ENCODE measurements at places on chromosomes 11 and 22.

DNA sequence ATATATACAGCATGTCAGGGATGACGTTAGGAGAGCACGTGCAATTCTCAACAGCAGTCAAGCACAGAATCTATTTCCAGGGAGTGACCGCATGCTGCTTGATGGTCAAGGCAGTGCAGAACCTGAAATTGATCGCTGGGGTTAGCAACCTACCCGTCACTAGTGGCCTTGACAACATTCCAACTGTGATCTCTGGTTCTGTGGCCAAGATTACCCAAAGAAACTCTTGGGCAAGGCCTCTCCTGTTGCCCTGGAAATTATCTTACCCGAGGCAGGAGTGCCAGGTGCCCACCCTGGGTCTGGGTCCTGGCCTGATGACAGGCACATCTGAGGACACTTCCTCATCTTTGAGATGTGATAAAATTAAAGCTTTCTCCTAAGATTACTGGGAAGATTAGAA, 2.2 kb downstream of the TM7SF2 start:
- no peak for DNase-seq

- no peak for DNase-seq
These were observed 10.3 kb upstream of the WNT7B start for GRCh38 chr22:45987136-45987861.

GRCh38 chr11:125871391-125872137, 15.9 kb upstream of the HYLS1 start:
- DNase-seq: no peak

DNA sequence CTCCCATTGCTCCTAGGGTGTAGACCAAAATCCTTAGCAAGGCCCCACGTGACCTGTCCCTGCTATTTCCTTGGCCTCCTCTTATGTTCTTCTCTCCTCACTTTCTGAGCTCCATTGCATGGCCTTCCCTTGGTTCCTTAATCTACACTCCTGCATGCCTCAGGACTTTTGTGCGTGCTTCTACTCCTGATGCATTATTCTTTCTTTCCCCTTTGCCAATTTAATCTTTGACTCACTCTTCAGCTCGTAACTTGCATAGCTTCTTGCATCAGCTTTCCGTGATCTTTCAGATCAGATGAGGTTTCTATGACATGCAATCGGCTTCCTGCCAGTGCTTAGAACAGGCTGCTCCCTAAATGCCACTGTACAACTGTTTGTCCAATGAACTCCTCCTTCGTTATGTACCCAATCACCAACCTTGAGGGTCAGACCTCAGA, 261.6 kb upstream of the CADM1 start:
- no peak for DNase-seq

DNA sequence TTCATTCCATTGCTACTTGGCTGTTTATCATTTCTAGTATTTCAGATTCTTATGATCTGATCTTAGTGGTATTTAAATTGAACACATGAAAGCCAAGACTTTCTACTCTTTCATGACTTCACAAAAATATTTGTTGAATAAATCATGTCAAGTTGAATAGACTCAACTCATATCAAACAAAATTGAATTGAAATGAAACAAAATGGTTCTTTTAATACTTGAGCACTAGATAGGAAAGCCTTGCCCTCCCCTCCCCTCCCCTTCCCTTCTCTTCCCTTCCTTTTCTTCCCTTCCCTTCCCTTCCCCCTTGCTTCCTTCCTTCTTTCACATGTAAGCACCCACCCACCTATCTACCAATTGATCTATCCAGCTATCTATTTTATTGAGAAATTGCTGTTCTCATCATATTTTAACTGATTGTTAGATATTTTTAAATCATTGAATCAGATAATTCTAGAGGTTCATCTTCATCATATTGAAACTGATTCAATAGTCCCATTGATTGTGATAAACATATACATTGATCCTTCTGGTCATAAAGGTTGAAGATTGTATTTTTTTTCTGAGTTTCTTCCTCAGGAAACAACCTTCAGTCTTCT, 2015.9 kb downstream of the LRRC4C start:
- no peak for DNase-seq

DNA sequence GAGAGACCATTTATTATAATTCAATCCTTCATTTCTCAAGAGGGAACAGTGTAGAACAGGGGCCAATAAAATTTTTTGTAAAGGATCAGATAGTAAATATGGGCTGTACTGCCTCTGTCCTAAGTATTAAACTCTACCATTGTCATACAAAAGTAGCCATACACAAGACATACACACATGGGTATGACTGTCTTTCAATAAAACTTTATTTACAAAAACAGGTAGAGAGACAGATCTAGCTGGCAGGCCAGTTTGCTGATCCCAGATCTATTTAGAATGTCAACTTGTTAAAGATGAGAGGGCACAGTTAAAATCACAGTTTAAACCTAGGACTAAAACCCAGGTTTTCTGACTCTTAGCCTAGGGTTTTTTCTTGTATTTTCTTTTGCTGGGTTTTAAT, 16.7 kb downstream of the TRAF6 start:
- DNase-seq: no peak

- no peak for DNase-seq
These were observed 1233.5 kb downstream of the BRD1 start for GRCh38 chr22:48594016-48594756.

- no peak for DNase-seq
These were observed 26.6 kb downstream of the HPS5 start for GRCh38 chr11:18295316-18295715.

DNA sequence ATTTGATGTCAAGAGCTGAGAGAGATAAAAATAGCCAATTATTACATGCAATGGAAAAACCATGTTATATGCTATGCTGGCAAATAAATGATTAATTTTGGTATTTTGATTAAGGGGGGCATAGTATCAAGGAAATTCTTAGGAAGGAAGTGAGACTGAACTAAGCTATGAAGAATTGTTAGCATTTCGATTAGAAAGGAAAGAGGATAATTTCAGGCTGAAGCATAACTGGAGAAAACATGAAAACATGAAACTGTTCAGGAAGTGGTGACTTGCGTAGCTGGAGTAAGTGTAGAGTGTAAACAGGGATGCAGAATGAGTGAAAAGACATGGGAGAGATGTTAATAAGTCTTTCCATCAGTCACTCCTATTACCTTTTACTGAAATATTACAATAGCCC, 6.4 kb downstream of the ACRV1 start:
- DNase-seq: no peak

DNA sequence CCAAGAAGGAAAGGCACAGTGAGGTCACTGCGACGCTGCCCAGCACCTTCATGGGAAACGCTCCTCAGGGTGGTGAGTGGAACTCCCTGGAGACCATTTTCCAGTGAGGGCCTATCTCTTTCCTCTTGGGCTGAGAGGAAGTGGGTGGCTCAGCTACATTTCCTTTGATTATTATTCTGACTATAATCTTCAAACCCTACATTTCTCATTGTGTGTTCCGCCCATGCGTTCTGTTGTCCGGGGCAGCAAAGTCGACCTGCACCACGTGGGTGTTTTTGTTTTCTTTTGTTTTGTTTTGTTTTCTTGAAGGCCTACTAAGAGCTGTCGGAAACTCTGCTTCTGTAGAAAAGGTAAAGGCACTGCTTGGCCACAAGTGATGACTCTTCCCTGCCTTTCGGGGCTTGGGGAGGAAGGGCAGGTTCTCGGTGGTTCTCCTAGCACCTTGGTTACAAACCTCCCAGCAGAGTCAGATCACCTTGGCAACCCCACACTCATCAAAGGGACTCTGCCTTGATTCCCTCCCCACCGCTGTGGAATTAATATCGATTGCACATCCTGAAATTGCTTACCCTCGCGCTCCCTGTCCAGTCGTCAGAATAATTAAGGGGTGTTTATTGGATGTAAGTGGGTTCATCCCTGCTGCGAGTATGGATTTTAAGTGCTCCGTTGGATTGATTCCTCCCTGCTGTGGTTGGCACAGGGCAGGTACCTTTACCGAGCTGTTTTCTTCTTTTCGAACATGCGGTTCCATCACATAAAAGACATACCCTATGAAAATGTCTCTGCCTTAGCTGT, 7.3 kb downstream of the PARVB start:
- DNase-seq: no peak

GRCh38 chr11:46237248-46238077, 40.0 kb upstream of the CREB3L1 start:
- peak; percentile 25 for DNase-seq

GRCh38 chr22:36769541-36770512, 6.1 kb downstream of the IFT27 start:
- no peak for DNase-seq

DNA sequence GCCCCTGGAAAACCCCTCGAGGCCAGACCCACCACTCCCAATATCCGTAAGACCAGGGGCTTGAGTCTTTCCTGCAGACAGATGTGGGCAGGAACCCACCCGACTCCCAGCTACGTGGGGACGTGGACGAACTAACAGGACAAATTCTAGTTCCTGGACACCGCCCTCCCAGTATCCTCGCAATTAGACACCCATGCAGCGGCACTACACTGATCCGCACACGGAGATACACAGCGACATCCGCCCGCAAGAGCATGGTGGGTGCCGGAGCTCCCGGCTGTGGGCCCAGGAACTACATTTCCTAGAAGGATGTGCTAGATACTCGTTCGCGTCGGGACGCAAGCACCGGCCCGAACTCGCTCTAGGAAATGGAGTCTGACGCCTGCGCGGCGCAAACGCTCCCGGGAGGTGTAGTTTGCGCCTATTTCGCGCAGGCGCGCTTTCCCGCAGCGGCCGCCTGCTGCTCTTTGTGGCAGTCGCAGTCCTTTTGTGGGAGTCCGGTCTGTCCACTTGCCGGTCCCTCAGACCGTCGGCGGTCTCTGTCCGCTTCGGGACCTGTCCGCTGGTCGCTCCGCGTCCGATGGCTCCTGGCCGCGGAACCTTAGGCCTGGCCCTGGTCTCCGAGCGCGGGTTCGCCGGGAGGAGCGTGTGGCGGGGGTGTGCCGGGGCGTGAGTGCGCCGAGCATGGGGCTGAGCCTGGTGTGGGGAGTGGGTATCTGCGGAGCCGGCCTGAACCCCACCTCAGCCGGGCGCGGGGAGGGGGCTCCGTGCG, at the start of gene ZNF74:
TSS of gene ZNF74 (plus strand) at position 447 of the 772 bp plus-strand sequence. CDS start 478 bp downstream, outside the sequence.
- peak; percentile 75 for DNase-seq

- no peak for DNase-seq
These were observed at the start of gene ANKRD13D for GRCh38 chr11:67289226-67289650. ANKRD13D (plus strand) TSS chr11:67289303; CDS start chr11:67289461, 158 bp downstream.

DNA sequence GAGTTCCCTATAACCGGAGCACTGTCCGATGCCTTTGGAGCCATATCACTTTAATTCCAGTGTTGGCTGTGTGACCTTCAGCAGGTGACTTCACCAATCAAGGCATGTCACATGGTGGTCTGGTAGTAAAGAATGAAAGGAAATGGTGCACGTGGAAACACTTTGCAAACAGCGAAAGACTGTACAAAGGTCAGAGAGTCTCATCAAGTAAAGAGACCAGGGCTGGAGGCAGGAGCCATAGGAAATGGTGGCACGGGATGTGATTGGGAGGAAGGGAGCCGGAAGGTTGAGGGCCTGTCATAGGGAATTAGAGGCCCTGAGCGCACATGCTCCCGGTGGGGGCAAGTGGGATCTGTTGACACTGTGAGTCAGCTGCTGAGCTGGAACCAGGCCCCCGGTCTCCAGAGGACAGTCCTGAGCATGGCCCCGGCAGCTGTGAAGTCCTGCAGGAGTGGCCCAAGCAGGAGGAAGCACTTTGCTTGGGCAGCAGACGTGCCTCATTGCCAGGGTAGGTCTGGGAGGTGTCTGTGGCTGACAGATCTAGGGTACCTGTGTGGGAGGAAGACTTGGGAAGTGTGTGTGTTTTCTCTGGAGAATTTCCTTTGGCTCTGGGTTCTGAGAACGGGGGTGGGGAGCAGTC, 2.0 kb downstream of the DAGLA start:
- DNase-seq: no peak

DNA sequence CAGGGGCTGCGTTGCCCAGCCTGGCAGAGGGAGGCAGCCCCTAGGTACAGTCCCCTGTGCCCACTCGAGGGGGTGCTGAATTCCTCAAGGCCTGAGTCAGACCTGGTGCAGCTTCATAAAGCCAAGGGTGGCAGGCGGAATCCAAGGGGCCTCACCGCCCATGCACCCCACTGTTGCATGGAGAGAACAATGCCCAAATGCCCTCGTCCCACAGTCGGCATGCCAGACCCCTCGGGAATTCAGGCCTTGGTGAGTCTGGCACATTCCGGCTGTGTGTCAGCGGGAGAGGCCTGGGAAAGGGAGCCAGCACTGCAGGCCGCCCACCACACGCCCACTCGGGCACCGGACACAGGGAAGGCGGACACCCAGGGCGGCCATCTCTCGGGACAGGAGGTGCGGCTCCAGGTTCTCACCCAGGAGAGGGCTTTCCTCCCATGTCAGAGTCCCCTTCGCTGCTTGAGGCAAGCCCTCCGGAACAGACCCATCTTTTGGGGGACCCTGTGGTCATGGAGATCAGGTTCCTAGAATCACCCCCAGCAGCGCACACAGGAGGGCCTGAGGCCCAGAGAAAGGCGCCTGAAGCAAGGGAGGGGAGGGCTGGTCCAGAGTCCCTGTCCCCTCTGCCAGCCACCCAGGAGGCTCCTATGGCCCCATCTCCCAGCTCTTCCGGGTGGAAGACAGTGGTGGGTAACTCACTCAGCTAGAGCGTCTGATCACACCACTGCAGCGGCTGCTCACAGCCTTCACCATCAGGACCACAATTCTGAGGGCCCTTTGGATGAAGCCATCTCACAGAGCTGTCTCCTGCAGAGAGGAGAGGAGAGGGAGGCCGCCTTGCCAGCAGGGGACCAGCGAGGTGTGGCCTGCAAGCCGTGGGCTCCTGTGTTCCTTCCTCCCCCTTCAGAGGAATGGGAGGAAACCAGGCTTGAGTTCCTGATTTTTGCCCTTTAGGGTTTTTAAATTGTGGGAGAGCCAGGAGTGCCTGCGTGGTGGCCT, 31.6 kb upstream of the KCNQ1OT1 start:
- no peak for DNase-seq

DNA sequence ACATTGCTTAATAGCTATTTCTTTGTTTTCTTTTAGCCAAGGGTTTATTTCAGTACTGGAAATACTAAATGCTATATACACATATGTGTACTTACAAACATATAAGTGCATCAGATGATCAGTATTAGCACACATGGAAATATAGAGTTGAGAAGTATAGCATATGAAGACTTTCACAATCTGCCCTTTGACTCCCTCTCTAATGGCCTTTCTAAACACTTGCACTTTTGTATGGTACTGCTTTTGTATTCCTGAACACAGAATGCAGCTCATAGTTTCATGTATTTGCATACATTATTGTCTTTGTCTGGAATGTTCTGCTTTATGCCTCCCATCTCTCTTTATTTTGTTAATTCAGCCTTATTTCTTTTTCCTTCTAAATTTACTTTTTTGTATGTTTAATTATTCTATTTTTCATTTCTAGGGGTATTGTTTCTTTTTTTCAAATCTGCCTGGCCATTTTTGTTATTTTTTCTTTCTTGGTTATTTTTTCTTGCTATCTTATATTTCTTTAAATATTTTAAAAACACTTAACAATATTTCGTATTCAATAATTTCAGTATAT, 28.8 kb downstream of the ACER3 start:
- no peak for DNase-seq

DNA sequence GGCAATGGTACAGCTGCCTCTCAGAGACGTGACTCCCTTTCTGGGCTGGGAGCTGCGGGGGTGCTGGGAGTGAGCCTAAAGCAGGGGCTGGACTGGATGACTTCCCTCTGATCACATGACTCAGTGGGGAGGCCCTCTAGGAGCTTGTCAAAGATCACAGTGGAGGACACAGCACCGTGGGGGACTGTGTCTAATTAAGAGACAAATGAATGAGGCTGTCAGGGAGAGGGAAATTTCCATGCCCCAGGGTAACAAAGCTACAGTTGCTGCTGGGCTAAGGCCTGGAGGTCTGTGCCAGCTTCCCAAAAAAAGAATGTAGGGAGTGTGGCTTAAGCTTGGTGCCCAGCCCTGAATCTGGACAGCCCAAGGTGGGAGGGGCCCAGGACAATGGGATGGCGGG, 262.8 kb upstream of the PLET1 start:
- DNase-seq: no peak

All from activated T-cell treated with anti-CD3 and anti-CD28 coated beads for 1 hour (primary cell).